ENCODE measurements at places on chromosomes 1 and 21. TPM values are rescaled to one million over a fixed set of nuclear protein-coding genes. Genes with fewer than 3 reads are reported as not detected.

DNA sequence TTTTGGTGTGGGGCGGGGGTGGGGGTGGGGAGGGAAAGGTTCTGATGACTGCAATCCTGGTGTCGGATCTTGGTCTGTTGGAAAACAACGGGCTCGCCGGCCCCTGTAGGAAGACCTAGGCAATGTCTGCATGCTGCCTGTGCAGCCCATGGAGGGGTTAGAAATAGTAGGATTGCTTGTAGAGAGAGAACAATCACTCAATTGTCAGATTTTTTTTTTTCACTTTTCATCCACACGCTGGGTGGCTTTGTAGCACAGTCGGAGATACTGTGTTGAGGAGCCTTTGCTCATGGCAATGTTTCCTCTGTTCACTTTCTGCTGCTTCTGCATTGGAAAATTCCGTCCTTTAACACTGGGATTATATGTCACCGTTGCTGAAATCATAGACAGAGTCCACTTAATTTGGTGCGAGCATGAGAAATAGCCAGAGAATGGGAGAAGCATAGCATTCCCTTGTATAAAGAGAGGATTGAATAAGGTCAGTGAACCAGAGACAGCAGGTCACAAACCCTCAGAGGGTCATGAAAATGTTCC lies 107.5 kb downstream of the MRPS6 start:
- no peak for DNase-seq

The CD244 gene
- not detected for total RNA-seq

The C1orf74 gene
- total RNA-seq, result 0.49 TPM

The BTG2 gene
- total RNA-seq, result 2.0 TPM

The LCE1B gene
- total RNA-seq, result not detected

The APCS gene
- total RNA-seq, result not detected

- no peak for DNase-seq
Measured at GRCh38 chr1:168861421-168862004, 132.5 kb upstream of the DPT start.

- DNase-seq, result peak; percentile 82
Measured at GRCh38 chr1:177274687-177275211, 104.0 kb downstream of the BRINP2 start.

- no peak for DNase-seq
Measured at GRCh38 chr1:248045209-248045608, 1.4 kb upstream of the OR2L3 start.

GRCh38 chr1:87335175-87335884 lies 6.7 kb downstream of the LMO4 start:
- DNase-seq, result peak; percentile 74

GRCh38 chr1:40847023-40847745 lies 15.0 kb downstream of the CITED4 start:
- DNase-seq, result no peak

The ALX3 gene
- 11.3 TPM for total RNA-seq

- no peak for DNase-seq
Measured at GRCh38 chr1:67431869-67432578, 1.8 kb upstream of the SERBP1 start.

DNA sequence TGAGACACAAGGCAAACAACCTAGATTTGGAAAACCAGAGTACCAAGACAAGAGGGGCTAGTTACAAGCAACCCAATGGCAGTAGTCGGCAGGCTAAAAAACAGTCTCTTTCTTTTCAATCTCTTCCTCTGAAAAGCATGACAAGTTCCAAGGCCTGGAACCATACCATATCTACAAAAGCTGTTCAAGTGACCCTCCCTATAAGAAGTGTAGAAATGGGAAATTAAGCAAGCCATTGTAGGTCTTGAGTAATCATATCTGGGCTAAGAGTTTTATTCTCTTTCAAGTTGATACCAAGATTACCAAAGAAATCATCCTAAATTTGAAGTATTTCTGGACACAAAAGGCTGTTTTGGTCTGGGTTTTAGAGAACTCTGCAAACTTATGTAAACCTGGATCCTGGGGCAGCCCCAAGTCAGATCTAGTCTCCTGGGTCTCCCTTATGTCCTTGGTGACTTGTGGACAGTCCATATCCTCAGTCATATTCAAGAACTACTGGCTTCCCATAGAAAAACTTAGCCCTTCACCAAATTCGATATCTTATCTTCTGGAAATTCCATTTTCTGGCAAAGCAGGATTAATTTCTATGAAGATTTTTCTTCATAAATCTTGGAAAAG lies 24.7 kb downstream of the FMO3 start:
- DNase-seq, result no peak

The ATP6V1G3 gene
- not detected for total RNA-seq

DNA sequence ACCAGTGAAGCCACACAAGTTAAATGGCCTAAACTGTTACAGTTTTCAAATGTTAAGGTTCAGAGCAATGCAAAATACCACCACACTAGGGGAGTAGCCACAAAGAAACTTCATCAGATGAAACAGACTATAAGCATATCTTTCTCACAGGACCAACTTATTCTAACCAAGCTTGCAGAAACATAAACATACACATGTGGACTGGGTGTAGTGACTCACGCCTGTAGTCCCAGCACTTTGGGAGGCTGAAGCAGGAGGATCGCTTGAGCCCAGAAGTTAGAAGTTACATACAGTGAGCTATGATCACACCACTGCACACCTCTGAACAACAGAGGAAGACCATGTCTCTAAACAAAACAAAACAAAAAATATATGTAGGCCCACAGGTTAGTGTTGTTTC lies 17.3 kb downstream of the WDR47 start:
- peak; percentile 21 for DNase-seq

DNA sequence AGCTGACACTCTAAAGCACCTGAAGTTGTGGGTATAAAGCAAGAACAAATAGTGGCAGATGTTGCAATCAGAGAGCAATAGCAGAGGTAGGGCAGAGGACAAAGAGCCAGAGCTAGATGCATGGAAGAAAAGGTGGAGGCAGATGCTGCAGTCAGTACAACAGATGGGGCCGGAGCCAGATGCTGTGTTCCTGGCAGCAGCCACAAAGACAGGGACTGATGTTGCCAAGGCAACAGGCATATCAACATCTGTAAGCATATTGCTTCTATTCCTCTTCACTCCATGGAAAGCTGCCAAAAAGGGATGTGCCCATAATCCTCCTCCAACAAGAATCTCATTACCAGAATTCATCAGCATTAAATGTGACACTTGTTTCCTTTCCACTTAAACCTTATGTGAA lies 108.0 kb downstream of the TNNI3K start:
- DNase-seq, result no peak

DNA sequence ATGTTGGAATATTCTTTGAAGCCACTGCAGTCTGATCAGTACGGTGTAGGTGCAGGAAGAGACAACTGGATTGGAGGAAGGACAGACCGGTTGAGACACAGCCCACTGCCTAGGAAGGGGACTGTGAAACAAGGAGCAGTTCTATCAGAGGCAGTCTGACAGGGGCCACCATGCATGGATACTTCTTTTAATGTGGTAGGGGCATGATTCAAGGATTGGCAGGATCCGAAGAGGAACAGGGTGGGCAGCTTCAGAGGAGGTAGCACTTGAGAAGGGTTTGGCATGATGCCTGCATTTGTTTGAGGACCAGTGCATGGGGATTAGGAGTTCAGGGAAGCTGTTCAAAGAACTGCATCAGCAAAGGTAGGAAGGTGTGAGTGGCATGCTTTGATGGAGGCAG lies 167.9 kb downstream of the DYRK1A start:
- DNase-seq, result no peak

- DNase-seq, result peak; percentile 88
Measured at GRCh38 chr1:10635085-10635896, 160.5 kb downstream of the PEX14 start.

DNA sequence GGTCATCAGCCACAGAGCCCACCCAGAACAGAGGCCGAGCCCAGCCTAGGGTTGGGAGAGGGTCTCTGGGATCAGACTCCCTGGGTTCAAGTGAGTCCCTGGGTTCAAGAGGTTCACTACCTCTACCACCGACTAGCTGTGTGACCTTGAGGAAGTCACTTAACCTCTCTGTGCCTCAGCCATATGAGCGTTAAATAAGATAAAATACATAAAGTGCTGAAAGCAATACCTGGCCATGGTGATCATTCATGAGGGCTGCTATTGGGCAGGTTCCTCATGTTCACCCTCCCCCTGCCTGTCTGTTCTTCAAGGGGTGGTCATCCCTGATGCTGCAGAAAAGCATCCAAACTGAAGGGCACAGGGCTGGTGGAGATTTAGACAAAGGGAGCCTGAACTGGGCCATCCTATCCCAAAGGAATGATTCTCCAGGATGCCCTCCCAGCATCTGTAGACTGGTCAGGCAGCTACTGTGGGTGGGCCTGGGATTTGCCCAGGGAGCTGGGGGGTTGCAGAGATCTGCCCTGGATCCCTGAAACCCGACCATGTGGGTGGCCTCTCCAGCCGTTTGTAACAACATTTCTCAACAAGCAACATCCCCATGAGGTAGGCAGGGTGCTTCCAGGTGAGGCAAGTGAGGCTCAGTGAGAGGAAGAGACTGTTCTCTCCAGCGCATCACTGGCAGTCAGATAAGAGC lies 196.6 kb downstream of the MATN1 start:
- DNase-seq, result no peak

The SPEN gene
- total RNA-seq, result 4.8 TPM

The OR2L2 gene
- total RNA-seq, result 0.16 TPM

All from MG63 (cell line).